ENCODE measurements at places on chromosomes 7 and 10. TPM values are rescaled to one million over a fixed set of nuclear protein-coding genes. Genes with fewer than 3 reads are reported as not detected.
A peak's percentile ranks its signal among the peaks of the same experiment; 100 is the strongest.

GRCh38 chr7:26143298-26144048 lies 8.5 kb upstream of the NFE2L3 start:
- DNase-seq: no peak
- no peak overlapping the region for H3K4me3 ChIP-seq
- H3K27me3 ChIP-seq: peaks cover 4% of the 10 kb centered on the region
- H3K36me3 ChIP-seq: no peaks in the 10 kb centered on the region

- H3K36me3 ChIP-seq: peaks cover 23% of the 10 kb centered on the region
- H3K4me3 ChIP-seq: peak overlapping the region; percentile 95
- DNase-seq: peak; percentile 55
- H3K27ac ChIP-seq: peak overlapping the region; percentile 97
Measured at GRCh38 chr7:24981171-24981951, 1.4 kb upstream of the OSBPL3 start.

GRCh38 chr7:107446531-107446930 lies 23.3 kb upstream of the GPR22 start:
- no peaks in the 10 kb centered on the region for H3K27me3 ChIP-seq
- H3K4me1 ChIP-seq: no peaks in the 10 kb centered on the region
- no peak for DNase-seq
- peaks cover 12% of the 10 kb centered on the region for H3K36me3 ChIP-seq

ZKSCAN1 gene
- 54.5 TPM for total RNA-seq
